ENCODE measurements at places on chromosomes 13 and 19.

DNA sequence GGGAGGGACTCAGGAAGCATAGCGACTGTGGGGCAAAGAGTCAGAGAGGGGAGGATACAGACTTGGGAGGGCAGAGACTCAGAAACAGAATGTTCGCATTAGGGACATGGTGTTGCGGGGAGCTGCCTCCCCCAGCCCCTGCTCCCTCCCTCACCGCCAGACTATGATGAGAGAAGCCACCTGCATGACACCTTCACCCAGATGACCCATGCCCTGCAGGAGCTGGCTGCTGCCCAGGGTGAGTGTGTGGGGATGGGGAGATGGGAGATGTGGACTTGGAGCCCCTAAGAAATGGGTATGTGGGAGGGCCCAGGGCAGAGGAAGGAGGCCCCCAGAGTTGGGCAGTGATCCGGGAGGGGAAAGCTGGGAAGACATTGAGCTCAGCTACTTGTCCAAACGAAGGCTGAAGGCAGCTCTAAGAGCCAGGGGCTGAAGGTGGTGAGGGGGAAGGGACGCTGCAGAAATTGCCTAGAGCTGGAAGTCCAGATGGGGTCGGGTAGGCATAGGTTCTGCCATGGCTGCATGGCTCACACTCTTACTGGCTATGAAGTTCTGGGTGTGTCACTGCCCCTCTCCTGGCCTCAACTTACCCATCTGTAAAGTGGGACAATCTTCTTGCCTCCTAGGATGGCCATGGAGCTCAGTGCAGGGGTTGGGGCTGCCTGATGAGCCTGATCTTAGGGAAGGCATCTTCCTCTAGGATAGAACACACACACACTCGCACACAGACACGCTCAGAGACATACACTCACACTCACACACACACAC, 1.4 kb downstream of the SPACA6 start:
- no peak for DNase-seq

GRCh38 chr13:90594681-90595080, 752.8 kb upstream of the MIR17HG start:
- no peak for DNase-seq

GRCh38 chr13:41354416-41354815, 43.3 kb downstream of the NAA16 start:
- DNase-seq = no peak

- no peak for DNase-seq
These were observed 78.4 kb downstream of the IRS2 start for GRCh38 chr13:109707742-109708617.

GRCh38 chr19:10769533-10770491, 51.9 kb downstream of the DNM2 start:
- no peak for DNase-seq

- no peak for DNase-seq
These were observed 278.7 kb downstream of the KLF5 start for GRCh38 chr13:73337532-73337931.

GRCh38 chr13:95512424-95512823, 40.1 kb upstream of the CLDN10 start:
- DNase-seq = no peak

GRCh38 chr13:42781352-42781751, at the start of gene FAM216B:
FAM216B (plus strand) TSS chr13:42781584; CDS start chr13:42784068, 2,484 bp downstream.
- DNase-seq = no peak

DNA sequence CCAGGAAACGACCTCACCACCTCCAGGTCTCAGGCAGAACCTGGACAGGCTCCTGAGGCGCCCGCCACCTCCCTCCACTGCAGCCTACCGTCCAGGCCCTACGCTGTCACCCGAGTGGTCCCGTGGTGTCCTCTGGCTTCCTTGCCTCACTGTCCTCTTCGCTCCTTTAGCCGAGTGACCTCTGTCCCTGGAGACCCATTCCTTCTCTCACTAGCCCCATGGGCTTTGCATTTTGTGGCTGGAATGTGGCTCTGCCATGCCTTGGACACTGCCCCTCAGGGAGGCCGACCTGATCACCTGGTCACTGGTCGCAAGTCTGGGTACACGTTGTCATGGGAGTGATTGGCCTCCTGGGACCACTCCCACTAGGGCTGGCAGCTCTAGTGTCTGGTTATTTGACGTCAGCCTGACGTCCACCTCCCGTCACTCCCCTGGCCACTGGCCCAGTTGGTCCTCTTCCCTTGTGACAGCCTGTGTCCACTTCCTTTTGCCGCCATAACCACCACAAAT, 17.9 kb downstream of the SLC25A42 start:
- no peak for DNase-seq

GRCh38 chr13:35979361-35979951, 151.7 kb downstream of the DCLK1 start:
- peak; percentile 87 for DNase-seq

DNA sequence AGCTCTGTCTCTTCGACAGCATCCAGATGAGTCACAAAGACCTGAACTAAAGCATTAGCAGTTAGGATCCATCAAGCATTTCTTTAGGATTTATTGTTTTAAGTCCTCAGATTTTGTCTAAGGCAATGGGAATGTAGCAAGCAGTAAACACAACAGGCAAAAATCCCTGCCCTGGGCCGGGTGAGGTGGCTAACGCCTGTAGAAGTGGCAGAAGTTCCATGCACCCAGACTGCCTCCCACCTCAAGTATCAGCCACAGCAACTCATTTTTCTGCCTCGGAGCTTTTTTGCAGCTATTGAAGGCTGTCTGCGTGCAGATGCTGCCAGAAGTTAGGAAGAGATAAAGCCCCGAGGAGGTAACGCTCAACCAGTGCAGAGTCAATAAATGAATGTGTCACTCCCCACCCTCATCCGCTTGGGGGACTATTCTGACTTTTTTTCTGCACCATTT, 47.1 kb upstream of the MRI1 start:
- DNase-seq = no peak

- no peak for DNase-seq
These were observed 27.6 kb upstream of the ZBTB7A start for GRCh38 chr19:4094291-4094690.

GRCh38 chr13:105625691-105626090, 909.8 kb downstream of the EFNB2 start:
- DNase-seq = no peak

DNA sequence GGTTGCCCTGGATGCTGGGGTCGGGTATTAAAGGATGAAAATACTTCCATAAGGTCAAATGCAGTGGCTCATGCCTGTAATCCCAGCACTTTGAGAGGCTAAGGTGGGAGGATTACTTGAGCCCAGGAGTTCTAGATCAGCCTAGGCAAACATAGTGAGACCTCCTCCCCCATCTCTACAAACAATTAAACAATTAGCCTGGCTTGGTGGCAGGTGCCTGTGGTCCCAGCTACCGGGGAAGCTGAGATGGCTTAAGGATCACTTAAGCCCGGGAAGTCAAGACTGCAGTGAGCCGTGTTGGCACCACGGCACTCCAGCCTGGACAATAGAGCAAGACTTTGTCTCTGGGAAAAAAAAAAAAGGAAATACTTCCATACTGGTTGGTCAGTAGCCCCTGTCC, 1.5 kb downstream of the KLK11 start:
- DNase-seq = no peak

GRCh38 chr13:47687577-47687976, 313.5 kb downstream of the SUCLA2 start:
- DNase-seq = no peak

GRCh38 chr13:108212886-108213285, 2.5 kb downstream of the LIG4 start:
- no peak for DNase-seq

GRCh38 chr19:5940260-5941208, 26.5 kb downstream of the CAPS start:
- no peak for DNase-seq

GRCh38 chr19:40805258-40805868, 6.4 kb downstream of the EGLN2 start:
- DNase-seq = no peak

DNA sequence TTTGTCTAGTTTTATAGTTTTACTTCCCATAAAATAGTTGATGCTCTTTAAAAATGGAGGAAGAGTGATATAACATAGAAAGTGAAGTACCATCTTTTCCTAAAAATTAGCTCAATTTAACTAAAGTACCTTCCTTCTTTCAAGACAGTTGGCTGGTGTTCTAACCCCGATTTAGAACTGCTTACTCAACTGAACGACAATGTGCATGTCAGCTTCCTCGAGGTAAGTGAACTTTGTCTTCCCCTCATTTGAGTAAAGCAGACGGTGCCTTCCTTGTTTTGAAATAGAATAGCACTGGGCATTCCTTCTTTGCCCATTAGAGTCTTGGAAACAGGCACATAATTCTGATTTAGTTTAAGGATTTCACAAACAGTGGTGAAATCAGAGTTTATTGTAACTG, 1519.2 kb downstream of the EFNB2 start:
- DNase-seq = no peak
